NCI-H1930 (cell line): ENCODE measurements at places on chromosomes 7 and 10.

DNA sequence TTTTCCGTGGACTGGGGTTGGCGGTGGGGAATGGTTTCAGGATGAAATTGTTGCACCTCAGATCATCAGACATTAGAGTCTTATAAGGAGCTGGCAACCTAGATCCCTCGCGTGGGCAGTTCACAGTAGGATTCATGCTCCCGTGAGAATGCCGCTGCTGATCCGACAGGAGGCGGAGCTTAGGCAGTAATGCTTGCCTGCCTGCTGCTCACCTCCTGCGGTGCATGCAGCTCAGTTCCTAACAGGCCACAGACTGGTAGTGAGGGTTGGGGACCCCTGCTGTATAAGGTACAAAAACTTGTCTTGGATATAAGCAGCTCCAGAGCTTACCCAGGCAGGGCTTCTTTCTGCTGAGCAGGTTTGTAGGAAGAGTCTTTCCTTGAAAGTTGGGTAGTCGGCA is 53.9 kb downstream of the SHH start:
- DNase-seq = no peak

DNA sequence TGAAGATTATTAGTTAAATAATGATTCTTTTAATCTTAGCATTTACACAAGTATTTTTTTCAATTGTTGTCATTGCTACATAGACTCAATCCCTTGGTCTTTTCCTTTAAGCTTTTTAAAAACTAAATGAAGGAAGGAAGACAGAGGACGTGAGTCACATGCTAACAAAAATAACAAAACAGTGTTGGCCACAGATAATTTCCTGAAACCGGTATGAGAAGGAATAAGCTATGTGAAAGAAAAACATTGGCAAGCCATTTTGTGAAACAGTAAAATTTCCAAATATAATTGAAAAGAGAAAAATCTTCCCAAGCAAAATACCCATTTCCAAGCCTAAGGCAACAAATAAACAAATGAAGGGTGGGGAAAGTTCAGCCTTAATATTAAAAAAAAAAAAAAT is 223.0 kb downstream of the AHR start:
- DNase-seq = no peak

GRCh38 chr7:24966802-24967201 is 13.2 kb downstream of the OSBPL3 start:
- DNase-seq = no peak

- DNase-seq = no peak
These were observed at the start of gene ADAMTS14 for GRCh38 chr10:70672165-70673042. ADAMTS14 (plus strand) TSS chr10:70672506; CDS start chr10:70672803, 297 bp downstream.

DNA sequence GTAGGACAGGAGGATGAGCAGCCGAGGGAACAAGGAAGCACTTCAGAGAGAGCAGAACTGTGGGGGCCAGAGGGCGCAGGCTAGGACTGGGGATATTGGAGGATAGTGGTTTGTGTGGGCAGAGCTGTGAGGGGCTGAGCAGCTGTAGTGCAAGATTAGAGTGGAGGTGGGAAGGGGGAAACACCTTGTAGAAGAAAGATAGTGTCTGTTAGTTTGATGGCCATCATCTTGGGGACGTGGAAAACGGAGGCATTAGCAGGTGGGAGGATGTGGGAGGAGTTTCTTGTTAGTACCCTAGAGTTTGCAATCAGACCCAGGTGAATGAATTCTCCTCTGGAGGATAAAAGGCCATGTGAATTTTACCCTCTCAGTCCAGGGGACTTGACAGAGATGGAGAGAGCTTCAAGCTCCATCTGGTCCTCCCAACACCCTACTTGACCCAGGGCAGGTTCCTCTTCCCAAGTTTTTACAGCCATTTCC is 34.0 kb downstream of the PRSS2 start:
- DNase-seq = no peak

- DNase-seq = no peak
These were observed 148.4 kb downstream of the SEMA3D start for GRCh38 chr7:85038466-85038865.

GRCh38 chr7:76514926-76515771 is 4.8 kb downstream of the UPK3B start:
- DNase-seq = no peak

DNA sequence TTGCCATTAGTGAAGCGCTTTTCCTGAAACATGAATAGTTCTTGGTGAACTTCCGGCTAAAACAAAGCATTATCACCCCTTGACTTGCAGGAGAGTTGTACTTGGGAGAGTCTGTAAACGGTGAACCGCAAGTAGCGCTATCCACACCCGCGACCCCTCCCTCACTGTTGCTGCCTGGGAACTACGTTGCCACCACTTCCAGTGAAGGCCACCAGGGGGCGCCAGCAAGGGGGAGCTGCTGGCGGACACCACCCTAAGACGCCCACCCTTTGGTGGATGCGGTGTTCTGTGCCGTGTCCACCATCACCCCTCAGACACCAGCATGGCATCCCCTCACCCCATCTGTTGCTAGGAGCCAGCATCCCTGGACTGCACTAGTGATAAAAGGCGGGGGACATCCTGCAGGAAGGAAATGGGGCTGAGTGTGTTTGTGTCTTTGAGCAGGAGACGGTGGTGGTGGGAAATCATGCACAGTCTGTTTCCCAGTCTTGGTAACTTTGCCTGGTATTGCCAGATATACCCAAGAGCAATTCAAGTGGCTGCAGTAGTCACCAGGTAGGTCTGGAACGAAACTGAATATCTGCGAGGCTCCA is 298.2 kb downstream of the FRMD4A start:
- DNase-seq = no peak

DNA sequence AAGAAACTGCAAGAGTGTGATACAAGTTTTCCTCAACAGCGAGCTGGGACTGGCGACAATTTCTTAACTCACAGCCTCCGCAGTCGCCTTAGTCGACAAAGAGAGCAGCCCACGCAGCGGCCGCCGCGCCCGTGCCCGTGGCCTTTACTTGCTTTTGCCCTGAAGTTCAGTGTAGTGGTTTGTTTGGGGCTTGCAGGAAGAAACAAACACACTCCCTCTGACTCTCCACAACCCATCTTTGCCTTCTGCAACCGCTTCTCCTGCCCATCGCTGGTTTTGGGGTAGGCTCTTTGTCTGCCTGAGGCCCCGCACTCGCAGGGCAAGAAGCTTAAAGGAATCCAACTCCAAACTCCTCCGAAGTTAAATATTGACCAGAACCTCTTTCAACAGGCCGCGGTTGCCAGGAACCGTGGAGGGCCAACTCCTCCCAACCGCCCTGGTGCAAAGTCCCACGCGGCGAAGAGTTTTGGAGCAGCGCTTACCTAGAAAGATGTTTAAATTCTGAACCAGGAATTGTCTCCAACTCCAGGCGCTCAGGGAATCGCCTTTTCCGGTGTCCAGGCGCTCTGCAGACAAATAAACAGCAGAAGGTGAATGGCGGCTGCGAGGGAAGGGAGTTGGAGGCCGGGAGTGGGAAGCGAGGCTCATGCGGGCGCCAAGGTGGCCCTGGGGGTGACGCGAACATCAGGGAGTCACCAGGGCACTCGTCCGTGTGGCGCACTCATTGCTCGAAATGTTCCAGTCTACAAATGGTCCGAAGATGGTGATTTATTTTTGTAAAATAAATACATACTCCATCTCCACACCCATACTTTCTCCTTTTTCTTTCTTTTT is 8.3 kb downstream of the HOXA4 start:
- DNase-seq = no peak

DNA sequence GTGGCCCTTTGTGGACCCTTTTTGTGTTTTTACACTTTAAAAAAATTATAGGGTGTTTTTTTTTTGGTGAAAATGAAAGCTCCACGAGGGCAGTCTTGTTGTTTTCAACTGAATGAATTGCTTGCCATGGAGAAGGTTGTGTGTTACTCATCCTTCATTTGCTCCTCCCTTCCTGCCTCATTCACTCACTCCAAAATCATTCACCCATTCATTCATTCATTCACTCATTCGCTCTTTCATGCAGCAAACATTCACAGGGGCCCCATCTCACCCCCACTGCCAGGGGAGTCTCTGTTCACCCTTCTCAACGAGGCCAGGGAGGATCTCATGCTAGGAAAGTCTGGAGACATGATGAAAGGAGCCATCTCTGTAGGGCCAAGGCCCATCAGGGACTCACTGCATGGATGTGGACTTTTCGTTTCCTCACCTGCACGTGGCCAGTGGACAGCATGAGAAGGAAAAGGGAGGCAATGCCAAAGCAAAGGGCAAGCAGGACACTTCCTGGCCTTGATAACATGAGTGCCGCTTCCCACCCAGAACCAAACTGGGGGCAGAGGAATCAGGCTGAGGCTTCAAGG is 62.8 kb upstream of the COL13A1 start:
- DNase-seq = no peak

DNA sequence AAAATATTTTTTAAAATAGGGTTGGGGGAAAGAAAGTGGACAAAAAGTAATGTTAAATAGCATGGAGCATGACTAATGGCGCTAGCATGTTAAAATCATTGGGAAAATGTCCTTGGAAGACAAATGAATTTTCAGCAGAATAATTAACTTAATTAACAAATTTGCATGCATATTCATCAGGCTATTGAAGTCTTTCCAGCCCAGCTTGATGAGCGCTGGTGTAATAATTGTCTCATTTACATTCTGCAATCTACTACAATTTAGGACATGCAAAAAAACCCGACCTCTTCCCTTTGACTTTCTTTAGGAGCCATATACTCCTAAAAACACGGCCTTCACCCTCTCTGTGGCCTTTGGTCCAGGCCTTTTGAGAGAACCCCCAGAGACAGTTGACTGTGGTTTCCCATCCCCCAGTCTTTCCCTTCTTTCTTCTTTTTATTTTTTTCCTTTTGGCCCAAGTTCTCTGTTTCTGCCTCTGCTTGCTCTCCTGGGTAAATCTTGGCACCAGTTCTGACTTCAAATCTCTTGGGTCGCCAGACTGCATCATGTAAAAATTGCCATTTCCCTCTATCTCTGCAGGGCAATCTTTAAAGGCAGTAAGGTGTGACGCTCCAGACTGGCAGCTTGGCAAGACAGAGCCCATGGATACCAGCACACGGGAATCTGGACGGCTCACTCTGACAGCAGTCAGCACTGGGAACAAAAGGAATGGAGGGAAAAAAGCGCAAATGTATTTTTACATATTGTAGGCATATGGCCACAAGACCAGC is 105.5 kb downstream of the NEUROD6 start:
- DNase-seq = no peak

- DNase-seq = no peak
These were observed 2.7 kb downstream of the PROSER2 start for GRCh38 chr10:11825796-11826414.

- no peak for DNase-seq
These were observed 406.5 kb downstream of the SUGCT start for GRCh38 chr7:40541336-40541735.

DNA sequence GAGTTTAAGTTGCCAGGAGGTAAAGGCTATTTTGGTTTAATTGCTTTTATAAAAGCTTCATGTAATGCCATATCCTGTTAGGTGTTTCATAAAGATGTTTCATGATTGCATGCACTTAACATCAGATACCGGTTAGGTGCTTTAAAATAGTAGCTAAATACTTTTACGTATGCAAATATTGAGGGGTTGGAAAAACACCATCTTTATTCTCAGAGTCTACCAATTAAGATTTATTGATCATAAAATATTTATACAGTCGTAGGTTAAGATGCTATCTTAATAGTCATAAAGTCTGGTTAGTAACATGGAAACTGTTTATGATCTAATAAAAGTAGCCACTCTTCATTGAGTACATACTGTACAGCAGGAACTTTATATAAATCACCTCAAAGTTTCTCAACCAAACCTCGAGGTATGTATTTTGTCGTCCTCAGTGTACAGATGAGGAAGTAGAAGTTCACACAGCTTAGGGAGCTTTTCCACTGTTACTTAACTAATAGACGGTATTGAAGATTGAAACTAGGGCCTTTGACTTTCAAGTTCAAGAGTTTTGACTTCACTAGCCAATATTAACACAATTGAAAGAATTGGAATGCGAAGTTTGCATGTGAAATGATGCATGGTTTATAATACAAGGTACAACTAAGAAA is 897.1 kb downstream of the GATA3 start:
- no peak for DNase-seq

GRCh38 chr7:98137134-98137825 is 30.6 kb downstream of the LMTK2 start:
- DNase-seq = no peak

DNA sequence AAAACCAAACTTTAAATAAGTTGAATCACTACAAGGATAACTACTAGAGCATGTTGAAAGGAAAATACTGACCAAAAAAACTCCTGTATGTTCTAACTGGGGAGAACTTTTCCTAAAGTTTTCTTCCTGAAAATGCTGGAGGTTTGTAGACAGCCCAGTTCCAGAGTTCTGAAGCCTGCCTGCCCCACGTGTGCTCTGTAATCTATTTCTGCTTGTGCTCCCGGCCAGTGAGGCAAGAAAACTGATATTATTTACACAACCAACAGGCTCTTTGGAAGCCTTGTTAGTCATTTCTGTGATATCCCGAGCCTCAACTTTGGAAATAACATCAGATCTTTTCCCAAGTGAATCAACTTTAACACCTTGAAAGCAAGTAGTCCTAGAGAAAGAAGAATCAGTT is 46.7 kb downstream of the ZFAND4 start:
- no peak for DNase-seq

DNA sequence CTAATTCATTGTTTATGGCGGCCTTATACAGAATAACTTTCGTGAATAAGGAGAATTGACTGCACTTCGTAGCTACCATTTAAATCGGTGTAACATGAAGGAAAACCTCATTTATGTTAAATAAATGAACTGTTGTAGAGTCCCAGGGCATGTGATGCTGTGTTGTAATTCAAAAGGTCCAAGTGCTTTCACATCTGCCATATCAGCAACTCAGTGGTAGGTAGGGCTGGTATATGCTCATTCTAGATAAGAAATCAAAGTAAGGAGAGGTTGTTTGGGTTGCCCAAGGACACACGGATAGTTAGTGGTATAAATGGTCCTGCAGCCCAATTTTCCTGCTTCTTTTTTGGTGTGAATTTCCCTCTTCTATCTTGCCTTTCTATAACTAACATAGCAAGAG is 15.8 kb downstream of the BBS9 start:
- DNase-seq = no peak

GRCh38 chr7:77657427-77658224 is 38.6 kb upstream of the RSBN1L start:
- peak; percentile 68 for DNase-seq

DNA sequence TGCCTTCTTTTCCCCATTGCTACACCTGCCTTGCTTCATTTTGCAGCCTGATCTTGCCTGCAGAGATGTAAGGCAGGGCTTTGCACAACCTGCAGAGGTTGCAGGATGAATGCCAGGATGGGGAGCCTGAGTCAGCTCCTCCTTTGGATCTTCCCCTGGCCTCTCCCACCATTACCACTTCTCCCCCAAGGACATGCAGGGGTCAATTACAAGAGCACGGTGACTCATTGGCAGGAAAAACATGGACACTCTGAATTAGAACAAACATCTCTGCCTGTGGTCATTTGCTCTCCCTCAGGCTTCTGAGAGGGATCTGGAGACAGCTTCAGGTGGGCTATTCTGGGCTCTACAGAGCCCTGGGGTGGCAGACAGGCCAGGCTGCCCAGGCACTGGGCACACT is 89.2 kb downstream of the HERPUD2 start:
- no peak for DNase-seq

DNA sequence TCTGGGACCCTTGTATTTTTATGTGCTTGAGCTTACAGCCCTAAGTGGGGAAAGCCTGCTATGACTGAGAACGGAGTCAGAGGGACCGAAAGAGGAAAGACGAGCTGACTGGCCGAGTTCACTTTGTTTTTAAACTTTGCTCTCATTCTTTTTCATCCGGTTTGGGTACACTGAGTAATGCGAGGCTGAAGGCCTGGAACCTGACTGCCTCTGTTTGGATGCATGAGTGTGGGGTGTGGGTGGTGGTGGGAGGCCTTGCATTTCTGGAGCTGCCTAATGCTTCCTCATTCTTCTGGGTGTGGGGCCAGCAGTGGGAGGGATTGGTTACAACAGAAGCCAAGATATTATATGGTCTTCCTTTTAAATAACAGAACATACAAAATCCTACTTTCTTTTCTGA is 155.5 kb downstream of the BUB3 start:
- no peak for DNase-seq
